ENCODE measurements at places on chromosomes 5 and 9.

DNA sequence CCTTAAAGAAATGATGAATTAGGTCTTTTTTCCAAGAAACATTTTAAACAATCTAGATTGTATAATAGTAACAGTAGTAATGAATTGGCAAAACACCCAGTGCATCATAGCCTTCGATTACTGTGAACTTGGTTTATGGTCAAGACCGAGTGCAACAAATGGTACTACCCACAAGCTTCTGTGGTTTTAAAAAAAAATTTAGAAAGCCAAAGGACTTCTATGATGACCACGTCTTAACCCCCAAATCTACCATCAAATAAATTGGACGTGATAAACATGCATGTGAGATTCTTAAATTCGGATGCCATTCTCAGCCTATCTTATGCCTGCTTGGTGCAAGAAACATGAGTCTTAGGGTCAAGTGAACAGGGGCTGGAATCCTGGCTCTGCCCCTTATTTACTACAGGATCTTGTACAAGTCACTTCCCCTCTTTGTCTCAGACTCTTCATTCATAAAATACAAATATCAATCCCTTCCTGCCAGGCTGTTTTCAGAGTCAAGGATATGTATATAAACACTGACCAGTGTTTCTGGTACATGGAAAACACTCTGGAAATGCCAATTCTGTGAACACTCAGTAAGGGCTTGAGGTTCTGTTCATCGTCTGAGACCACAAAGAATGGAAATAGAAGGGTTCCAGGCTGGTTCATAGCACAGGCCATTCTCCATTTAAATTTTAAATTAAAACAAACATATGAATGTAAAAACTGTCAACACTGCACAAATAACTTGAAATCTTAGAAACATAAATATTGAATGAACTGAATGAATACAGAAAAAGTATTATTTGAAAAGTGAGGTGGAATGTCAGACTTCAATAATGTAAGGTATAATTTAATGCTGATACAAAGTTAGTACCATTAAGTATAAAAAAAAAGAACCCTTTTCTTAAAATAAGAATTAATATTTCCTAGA, 107.8 kb downstream of the NR6A1 start:
- no peak for DNase-seq

DNA sequence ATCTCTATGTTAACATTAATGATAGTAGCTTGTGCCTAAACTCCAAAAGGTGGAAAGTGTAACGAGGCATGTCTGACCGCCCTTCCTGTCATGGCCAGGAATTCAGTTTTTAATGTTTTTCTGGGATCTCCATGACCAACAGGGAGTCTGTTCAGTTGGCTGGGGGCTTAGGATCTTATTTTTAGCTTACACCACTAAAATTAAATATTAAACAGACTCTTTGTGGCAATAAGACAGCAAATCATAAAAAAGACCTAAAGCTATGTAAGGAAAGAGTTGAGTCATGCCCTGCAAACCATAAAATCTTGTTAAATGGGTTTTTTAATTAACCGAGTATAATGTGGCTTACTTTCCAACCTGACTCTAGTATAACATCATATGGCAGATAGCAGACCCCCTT, 247.8 kb downstream of the DIRAS2 start:
- no peak for DNase-seq

DNA sequence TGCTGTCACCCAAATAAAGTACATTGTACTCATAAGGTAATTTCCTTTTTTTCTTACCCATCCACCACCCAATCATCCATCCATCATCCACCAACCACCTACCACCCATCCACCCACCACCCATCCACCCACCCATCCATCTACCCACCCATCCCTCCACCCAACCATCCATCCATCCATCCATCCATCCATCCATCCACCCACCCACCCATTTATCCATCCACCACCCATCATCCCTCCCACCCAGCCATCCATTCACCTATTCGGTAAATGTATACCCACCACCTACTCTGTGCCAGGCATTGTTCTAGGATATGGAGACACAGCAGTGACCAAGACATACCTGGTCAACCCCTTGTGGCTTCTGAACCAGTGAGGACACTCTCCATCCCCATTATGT, 25.1 kb downstream of the MGAT1 start:
- no peak for DNase-seq

- DNase-seq: peak; percentile 84
Observed at GRCh38 chr5:113487781-113488644, at the start of gene MCC. MCC (minus strand) TSS chr5:113488453.

DNA sequence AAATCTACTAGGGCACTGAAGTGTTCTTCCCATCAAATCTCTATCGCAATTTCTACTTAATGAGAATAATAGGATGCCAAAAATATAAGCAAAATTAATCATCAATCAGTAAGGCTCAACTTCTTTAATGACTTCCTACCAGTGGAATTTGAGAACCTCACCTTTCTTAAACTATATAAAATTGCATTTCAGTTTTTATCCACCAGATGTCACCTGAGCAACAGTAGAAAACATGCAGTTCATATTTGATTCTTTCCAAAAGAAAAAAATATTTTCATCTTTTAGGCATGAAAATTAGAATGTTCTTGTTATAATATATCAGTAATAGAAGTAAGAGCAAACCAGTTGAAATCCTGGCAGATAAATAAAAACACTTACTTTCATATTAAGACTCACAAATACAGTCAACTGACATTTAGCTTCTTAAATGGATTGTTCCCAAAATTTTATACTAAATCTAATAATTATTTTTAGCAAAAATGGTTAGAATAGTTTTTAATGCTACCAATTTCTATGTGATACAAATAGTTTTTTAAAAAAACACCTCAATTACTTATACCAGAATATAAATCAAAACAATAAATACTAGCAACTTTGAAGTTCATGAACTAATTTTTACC, 13.4 kb upstream of the CCDC112 start:
- no peak for DNase-seq

DNA sequence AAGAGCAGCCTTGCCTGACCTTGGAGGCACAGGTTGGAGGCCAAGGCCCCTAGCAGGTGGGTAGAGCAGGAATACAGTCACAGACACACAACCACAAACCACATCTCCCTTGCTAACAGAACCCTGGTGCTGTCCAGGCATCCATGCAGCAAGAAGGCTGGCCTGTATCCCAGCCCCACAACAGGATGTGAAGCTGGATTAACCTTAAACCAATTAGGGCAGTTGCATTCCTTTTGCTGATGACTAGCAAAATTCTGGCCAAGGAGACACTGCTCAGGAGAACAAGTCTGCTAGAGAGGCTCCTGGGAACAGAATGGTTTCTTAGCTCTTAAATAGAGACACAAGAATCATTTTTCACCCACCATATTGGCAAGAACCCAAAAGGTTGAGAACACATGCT, 97.8 kb downstream of the C5orf15 start:
- no peak for DNase-seq

DNA sequence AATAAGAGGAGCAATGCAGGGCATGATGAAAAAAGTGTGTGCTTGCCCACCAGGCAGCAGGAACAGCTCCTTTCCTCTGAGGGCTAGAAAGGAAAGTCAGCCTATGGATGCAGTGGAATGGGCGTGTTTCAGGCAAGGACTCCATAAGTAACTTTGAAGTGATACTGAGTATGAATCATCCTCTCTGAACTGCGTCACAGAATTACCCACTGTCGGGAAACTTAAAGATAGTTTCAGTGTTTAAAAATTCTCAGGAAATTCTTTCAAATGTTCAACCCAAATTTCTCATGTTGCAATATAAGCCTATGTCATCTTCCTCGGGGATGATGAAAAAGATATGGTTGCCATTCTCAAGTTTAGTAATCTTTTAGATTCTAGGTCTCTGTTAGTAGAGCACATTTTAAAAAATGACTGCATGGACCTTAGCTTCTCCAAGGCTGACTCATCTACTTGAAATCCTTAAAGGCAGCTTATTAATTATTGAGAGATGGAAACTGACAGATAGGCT, 27.7 kb downstream of the PTCD2 start:
- no peak for DNase-seq
